ENCODE measurements at places on chromosomes 13 and 19.

GRCh38 chr19:4256563-4256962, 9.7 kb downstream of the YJU2 start:
- DNase-seq: no peak

- DNase-seq: no peak
These were observed 38.1 kb upstream of the RANBP3 start for GRCh38 chr19:6015841-6016545.

DNA sequence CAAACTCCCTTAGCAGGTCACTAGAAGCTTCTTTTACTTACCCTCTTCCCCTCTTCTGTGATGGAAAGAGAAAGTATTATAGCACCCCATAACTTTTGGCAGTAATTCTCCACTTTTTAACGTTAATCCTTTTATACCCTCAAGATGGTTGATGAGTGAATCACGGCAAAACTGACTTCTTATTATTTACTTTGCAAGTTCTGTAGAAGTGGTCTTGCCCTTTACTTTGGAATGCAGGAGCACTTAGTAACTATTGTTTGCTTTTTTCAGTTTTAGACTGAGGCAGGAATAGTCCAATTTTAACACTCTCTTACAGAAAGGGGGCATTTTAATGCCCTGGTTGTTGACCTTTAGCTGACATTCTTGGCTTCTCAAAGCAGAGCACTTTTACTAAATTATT, 260.1 kb downstream of the LMO7 start:
- no peak for DNase-seq

DNA sequence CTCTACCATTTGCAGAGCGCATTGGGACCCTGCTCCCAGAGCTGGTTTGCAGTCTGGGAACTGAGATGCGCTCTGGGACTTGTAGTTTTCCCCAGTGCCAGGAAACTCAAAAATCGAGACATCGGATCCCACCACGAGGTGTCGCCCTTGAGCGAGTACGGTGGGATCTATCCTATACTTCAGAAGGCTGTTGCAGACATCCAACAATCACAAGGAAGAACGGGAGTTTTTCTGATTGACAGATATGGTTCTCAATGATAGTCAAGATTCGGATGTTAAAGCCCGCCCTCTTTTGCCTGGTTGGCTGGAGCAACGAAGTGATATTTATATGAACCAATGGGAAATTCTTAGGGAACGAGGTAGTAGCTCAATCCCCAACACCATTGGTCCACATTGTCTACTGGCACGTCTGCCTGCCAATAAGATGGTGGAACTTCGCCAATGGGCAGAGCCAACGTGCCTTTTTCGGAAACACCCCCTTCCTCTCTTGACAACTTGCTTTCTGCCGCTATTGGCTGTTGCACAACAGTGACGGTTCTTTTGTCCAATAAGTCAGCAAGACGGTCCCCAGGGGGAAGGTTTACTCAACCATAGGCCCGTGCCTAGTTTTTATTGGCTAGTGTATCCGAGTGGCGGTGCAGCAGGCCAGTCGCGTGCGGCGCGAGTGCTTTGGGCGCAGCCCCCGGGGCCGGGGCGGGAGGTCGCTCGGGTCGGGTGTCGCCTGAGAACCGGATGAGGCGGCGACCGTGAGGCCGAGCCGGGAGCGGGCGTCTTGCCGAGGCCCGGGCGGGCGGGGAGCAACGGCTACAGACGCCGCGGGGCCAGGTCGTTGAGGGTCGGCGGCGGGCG, at the start of gene DNM2:
Gene DNM2, plus strand, starts transcription at position 724 of the 849 bp plus-strand sequence. CDS start 164 bp downstream, outside the sequence.
- DNase-seq: peak; percentile 100

DNA sequence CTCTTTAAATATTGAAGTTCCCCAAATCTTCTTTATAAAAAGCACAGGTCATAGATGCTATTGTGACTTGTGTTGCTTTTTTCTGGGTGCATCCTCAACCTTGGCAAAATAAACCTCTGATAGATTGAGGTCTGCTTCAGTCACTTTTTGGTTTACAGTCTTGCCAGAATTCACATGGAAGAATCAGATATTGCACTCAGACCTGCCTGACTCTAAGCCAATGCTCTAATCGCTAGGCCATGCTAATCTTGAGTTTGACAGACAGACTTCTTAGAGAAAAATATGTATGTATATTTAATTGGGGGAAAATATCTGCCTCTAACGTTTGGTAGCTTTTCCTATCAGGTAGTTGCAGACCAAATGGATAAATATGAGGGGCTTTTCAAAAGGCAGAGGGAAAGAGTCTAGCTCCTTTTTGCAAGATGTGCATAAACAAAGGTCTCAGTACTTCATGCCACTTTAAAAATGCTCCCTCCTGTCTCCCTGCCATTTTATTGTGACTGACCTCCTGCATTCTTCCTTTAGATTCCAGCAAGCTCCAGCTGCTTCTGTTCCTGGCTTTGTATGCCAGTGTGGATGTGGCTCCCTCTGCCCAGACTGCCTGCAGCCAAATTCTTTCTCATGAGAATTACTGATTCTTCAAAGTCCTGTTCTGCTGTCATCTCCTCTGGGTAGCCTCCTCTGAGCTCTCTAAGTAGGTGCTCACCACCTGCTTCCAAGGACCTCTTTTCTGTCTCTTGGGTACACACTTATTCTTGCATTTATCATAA, 42.4 kb upstream of the RFC3 start:
- DNase-seq: peak; percentile 10

- DNase-seq: no peak
These were observed 65.4 kb downstream of the RUBCNL start for GRCh38 chr13:46321494-46322225.

DNA sequence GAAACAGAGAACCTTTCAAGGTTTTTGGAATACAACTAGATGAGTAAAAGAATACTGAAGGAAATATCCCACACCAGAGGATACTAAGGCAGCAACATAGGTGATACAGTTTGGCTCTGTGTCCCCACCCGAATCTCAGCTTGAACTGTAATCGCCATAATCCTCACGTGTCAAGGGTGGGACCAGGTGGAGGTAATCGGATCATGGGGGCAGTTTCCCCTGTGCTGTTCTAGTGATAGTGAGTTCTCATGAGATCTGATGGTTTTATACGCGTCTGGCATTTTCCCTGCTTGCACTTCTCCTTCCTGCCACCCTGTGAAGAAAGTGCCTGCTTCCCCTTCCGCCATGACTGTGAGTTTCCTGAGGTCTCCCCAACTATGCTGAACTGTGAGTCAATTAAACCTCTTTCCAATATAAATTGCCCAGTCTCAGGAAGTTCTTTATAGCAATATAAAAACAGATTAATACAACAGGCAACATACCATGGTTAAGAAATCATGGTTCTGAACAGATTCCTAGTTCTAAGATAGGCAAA, 97.0 kb downstream of the ABCC4 start:
- DNase-seq: no peak

- no peak for DNase-seq
These were observed 315.6 kb downstream of the SLITRK5 start for GRCh38 chr13:87986639-87987250.
